Activated CD4-positive, alpha-beta T cell treated with anti-CD3 and anti-CD28 coated beads, Interleukin-2, amount 10 ng/mL, durations not matched to agents 7 days and 5 days (primary cell): ENCODE measurements at places on chromosomes 7 and 10. TPM values are rescaled to one million over a fixed set of nuclear protein-coding genes. Genes with fewer than 3 reads are reported as not detected.

- H3K4me1 ChIP-seq = no peaks in the 10 kb centered on the region
- peaks cover 3% of the 10 kb centered on the region for H3K36me3 ChIP-seq
- no peaks in the 10 kb centered on the region for H3K27me3 ChIP-seq
- no peak overlapping the region for H3K27ac ChIP-seq
Observed at GRCh38 chr7:156816943-156817572, 75.9 kb downstream of the LMBR1 start.

GRCh38 chr10:119750391-119751230 is 24.8 kb downstream of the INPP5F start:
- H3K27me3 ChIP-seq = no peaks in the 10 kb centered on the region
- no peak overlapping the region for H3K27ac ChIP-seq
- H3K4me3 ChIP-seq = no peak overlapping the region
- H3K36me3 ChIP-seq = no peaks in the 10 kb centered on the region
- DNase-seq = peak; percentile 70

GRCh38 chr10:132208462-132209050 is 21.8 kb downstream of the DPYSL4 start:
- H3K4me1 ChIP-seq = no peaks in the 10 kb centered on the region
- no peak overlapping the region for H3K4me3 ChIP-seq
- H3K36me3 ChIP-seq = no peaks in the 10 kb centered on the region
- H3K27ac ChIP-seq = no peak overlapping the region
- DNase-seq = no peak

GRCh38 chr7:71735961-71736556 is 604.1 kb downstream of the GALNT17 start:
- H3K4me3 ChIP-seq = no peak overlapping the region
- no peak overlapping the region for H3K27ac ChIP-seq
- DNase-seq = peak; percentile 51
- no peaks in the 10 kb centered on the region for H3K4me1 ChIP-seq
- H3K36me3 ChIP-seq = no peaks in the 10 kb centered on the region

GRCh38 chr7:34160261-34160752 is 255.0 kb downstream of the BMPER start:
- H3K27ac ChIP-seq = no peak overlapping the region
- no peaks in the 10 kb centered on the region for H3K36me3 ChIP-seq
- H3K4me1 ChIP-seq = no peaks in the 10 kb centered on the region

Gene FKBP14
- total RNA-seq = 4.1 TPM

DNA sequence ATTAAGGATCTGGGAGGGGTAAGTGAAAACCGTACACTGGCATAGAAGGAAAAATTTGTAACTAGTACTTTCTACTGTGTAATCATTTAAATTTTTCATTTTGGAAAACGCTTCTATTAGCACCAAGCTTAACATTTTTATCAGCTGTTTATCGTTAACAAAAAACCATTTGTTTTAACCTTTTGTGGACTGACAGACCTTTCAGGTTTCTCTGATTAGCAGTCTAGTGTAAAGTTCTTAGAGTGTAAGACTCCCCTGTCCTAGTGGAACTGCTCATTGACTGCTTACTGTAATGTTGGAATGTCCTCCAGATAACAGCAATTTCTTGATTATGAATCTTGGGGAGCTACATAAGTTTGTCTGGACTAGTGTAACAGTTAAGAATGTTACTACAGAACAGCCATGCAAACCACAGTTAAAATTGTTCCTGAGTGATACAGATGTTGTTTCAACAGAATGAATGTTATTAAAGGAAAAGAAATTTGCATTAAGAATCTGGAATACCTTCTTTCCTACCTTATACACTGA is 2.0 kb downstream of the DBF4 start:
- peaks cover 63% of the 10 kb centered on the region for H3K4me1 ChIP-seq
- no peaks in the 10 kb centered on the region for H3K27me3 ChIP-seq
- DNase-seq = no peak
- H3K36me3 ChIP-seq = peaks cover 54% of the 10 kb centered on the region

- H3K4me1 ChIP-seq = no peaks in the 10 kb centered on the region
- H3K27me3 ChIP-seq = peaks cover 15% of the 10 kb centered on the region
- no peak for DNase-seq
- no peaks in the 10 kb centered on the region for H3K36me3 ChIP-seq
Observed at GRCh38 chr7:27064159-27064558, 31.6 kb downstream of the HOXA1 start.

Gene MMP21
- not detected for total RNA-seq

GRCh38 chr10:17003151-17003550 is 126.5 kb downstream of the CUBN start:
- H3K36me3 ChIP-seq = peaks cover 6% of the 10 kb centered on the region
- peaks cover 50% of the 10 kb centered on the region for H3K4me1 ChIP-seq
- peak; percentile 77 for DNase-seq
- H3K27me3 ChIP-seq = peaks cover 24% of the 10 kb centered on the region
- H3K27ac ChIP-seq = peak overlapping the region; percentile 80

GRCh38 chr7:17654940-17655339 is 285.4 kb downstream of the SNX13 start:
- H3K4me3 ChIP-seq = no peak overlapping the region
- H3K27me3 ChIP-seq = peaks cover 8% of the 10 kb centered on the region
- H3K27ac ChIP-seq = no peak overlapping the region
- no peaks in the 10 kb centered on the region for H3K4me1 ChIP-seq
- DNase-seq = no peak
- no peaks in the 10 kb centered on the region for H3K36me3 ChIP-seq

Gene MSMB
- not detected for total RNA-seq

Gene AOAH
- total RNA-seq = 13.3 TPM

GRCh38 chr7:134685250-134685649 is 38.6 kb downstream of the BPGM start:
- DNase-seq = no peak
- H3K27me3 ChIP-seq = no peaks in the 10 kb centered on the region
- no peak overlapping the region for H3K27ac ChIP-seq
- peaks cover 5% of the 10 kb centered on the region for H3K36me3 ChIP-seq
- peaks cover 4% of the 10 kb centered on the region for H3K4me1 ChIP-seq

DNA sequence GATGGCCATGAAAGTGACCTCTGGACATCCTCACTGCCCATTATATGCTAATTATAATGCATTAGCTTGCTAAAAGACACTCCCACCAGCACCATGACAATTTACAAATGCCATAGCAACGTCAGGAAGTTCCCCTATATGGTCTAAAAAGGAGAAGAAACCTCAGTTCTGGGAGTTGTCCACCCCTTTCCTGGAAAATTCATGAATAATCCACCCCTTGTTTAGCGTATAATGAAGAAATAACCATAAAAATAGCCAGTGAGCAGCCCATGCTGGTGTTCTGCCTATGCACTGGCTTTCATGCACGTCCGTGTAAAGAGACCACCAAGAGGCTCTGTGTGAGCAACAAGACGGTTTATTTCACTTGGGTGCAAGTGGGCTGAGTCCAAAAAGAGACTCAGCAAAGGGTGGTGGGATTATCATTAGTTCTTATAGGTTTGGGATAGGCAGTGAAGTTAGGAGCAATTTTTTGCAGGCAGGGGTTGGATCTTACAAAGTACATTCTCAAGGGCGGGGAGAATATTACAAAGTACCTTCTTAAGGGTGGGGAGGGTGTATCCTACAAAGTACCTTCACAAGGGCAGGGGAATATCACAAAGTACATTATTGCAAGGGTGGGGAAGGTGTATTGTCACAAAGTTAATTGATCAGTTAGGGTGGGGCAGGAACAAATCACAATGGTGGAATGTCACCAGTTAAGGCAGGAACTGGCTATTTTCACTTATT is 45.6 kb downstream of the LBX1 start:
- H3K27me3 ChIP-seq = peaks cover 7% of the 10 kb centered on the region
- no peak overlapping the region for H3K27ac ChIP-seq
- no peak for DNase-seq

Gene WEE2
- not detected for total RNA-seq

DNA sequence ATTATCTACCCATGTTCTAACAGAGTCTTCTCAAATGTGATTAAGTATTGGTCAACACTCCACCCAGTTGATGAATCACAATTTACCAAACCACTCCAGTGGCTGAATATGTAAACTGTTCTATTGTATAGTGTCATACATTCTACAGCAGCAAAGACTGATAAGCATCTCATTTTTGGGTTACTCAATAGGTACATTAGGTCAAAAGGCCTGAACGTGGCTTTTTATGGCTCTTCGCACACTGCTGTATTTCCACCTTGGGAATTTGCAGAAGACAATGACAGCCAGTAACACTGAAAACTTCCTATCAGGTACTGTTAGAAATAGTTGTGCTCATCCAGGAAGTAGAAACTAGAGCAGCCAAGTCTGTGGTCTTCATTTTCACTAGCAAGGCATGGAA is 166.9 kb downstream of the GLI3 start:
- DNase-seq = no peak
- no peaks in the 10 kb centered on the region for H3K27me3 ChIP-seq
- H3K27ac ChIP-seq = no peak overlapping the region
- H3K4me1 ChIP-seq = no peaks in the 10 kb centered on the region
- no peaks in the 10 kb centered on the region for H3K36me3 ChIP-seq

DNA sequence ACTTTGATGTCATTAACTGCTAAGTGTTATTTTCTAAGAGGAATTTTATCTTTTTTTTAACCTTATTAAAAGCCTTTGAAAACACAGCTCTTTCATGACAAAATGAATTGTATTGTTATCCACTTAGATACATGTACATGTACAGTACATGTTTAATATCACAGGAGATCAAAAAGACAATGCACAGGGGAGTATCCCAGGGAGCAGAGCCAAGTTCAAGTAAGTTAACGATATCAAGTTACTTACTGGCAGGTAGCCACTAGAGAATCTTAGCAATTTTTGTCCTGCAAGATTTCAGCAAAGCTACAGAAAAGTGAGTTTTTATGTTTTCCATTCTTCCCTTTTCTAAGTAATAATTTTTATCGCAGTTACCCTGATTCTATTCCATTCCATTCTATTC is 33.9 kb upstream of the ARL4A start:
- no peaks in the 10 kb centered on the region for H3K4me1 ChIP-seq
- DNase-seq = no peak
- H3K4me3 ChIP-seq = no peak overlapping the region
- peaks cover 2% of the 10 kb centered on the region for H3K27me3 ChIP-seq

DNA sequence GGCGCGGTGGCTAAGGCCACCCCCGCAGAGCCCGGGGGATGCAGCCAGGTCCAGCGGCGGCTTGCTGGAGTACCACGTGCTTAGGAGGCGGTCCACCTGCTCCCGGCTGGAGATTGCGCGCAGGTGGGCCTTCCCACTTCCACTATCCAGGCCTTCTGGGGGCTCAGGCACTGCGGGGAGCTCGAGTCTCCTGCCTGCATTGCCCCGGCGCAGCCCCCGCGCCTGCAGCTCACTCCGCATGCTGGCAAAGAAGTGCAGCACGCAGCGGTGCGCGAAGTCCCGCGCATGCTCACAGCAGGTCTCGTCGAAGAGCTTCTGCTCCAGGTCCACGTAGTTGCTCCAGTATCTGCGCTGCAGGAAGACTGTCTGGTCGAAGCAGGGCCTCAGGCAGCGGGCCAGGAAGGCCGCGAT is 5.8 kb downstream of the CALHM3 start:
- H3K27me3 ChIP-seq = peaks cover 3% of the 10 kb centered on the region
- DNase-seq = no peak
- peak overlapping the region; percentile 75 for H3K27ac ChIP-seq
- no peak overlapping the region for H3K4me3 ChIP-seq
- H3K4me1 ChIP-seq = peaks cover 68% of the 10 kb centered on the region

DNA sequence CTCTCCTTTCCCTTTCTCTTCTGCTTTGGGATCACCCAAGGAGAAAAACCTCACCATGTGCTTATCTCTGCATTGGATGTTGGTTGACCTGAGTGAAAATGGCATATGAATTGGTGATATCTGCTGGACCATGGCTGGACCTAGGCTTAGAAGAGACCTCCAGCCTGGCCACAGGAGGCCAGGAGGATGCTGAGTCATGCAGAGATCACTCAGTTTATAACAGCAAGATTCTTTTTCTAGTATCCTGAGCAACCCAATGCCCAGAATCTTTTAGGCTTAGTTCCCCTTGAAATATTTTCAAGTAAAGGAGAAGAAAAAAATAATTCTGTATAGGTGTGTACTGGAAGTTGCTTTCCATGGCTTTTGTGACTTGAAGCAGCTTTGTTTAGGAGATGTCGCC is 236.3 kb downstream of the KLF6 start:
- H3K36me3 ChIP-seq = no peaks in the 10 kb centered on the region
- H3K27ac ChIP-seq = no peak overlapping the region

GRCh38 chr7:75696263-75697037 is 42.3 kb downstream of the HIP1 start:
- H3K27ac ChIP-seq = no peak overlapping the region
- H3K27me3 ChIP-seq = peaks cover 7% of the 10 kb centered on the region
- no peak for DNase-seq
- no peaks in the 10 kb centered on the region for H3K36me3 ChIP-seq
- H3K4me3 ChIP-seq = no peak overlapping the region

- H3K27ac ChIP-seq = no peak overlapping the region
- no peak overlapping the region for H3K4me3 ChIP-seq
- H3K27me3 ChIP-seq = no peaks in the 10 kb centered on the region
- peaks cover 28% of the 10 kb centered on the region for H3K4me1 ChIP-seq
- H3K36me3 ChIP-seq = peaks cover 5% of the 10 kb centered on the region
- no peak for DNase-seq
Observed at GRCh38 chr10:12603766-12604470, 254.6 kb downstream of the CAMK1D start.

GRCh38 chr10:78952030-78952429 is 116.7 kb upstream of the ZMIZ1 start:
- H3K4me3 ChIP-seq = no peak overlapping the region
- H3K4me1 ChIP-seq = no peaks in the 10 kb centered on the region
- no peak overlapping the region for H3K27ac ChIP-seq
- DNase-seq = no peak
- no peaks in the 10 kb centered on the region for H3K36me3 ChIP-seq

GRCh38 chr10:12208460-12208859 is 12.5 kb downstream of the CDC123 start:
- H3K27ac ChIP-seq = peak overlapping the region; percentile 4
- DNase-seq = no peak
- no peaks in the 10 kb centered on the region for H3K27me3 ChIP-seq
- H3K4me3 ChIP-seq = no peak overlapping the region

Gene PTPN20
- 0.25 TPM for total RNA-seq

DNA sequence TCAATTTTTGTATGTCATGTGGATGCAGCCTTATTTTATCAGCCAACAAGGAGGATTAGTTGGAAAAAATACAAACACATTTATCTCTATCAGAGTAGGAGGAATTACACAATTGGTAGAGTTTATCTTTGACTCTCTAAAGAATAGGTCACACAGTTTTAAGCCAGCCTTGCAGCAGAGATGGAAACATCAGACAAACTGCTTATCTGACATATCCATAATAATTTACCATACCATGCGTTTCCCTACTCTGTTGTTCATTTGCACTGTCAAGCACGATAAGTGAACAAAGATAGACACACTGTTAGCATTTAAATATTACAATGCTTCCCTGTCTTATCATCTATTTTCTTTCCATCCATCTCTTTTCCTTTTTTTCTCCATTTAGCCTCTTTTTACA is 283.7 kb upstream of the SMIM30 start:
- no peaks in the 10 kb centered on the region for H3K4me1 ChIP-seq
- no peak overlapping the region for H3K4me3 ChIP-seq
- no peaks in the 10 kb centered on the region for H3K27me3 ChIP-seq
- DNase-seq = no peak
- no peak overlapping the region for H3K27ac ChIP-seq
